ENCODE measurements at places on chromosomes 3 and 15.

DNA sequence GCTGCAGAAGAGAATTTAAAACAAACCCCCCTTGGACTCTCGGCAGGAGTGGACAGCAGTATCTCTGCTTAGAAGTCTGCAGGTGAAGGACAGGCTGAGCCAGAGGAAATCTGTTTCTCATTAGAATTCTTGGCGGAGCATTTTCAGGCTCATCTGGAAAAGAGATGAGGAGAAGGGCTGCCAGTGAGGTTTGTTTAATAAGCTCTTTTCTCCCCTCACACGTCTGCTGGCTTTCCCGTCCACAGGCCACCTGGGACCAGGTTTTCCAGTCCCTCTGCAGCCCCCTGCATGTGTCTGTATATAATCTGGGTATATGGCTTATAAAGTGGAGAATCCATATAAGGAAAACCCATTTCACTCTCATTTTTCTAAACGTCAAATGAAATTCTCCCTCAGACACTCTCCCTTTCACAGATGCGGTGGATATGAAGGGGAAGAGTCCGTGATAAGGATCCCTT, 155.4 kb upstream of the TPM1 start:
- no peak for DNase-seq

DNA sequence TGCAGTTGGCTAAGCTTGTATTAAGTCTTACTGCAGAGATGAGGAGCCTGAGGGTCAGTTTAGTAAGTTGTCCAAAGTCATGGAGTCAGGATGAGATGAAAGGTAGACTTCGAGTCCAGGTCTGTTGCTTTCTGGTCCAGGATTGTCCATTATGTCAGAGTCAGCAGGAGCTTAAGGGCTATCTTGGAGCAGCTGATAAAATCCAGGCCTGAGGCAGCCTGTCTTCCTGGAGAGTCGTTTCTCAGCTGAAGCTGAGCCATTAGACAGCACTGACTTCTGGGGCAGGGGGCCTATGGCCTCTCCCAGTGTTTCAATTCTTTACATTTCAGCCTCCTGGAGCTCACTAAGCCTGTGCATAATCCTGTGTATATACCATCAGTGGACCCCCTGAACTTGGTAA, 219.5 kb upstream of the GAP43 start:
- no peak for DNase-seq

- no peak for DNase-seq
Measured at GRCh38 chr3:77259694-77260093, 219.8 kb downstream of the ROBO2 start.

DNA sequence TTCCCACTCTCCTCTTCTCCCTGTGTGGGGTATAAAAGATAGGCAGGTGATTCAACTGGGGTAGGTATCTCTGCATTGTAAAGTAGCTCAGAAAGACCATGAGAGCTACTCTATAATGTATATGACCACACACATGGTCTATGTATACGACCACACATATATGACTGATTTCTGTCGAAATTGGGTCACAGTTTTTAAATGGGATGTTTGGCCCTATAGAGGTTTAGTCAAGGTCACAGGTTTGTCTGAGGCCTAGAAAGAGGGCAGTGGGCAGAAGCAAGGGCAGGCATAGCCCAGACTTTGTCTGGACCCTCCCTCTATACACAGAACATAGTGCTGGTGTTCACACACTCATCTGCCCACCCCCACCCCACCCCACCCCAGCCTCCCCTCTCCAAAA, 4.4 kb downstream of the LAMP3 start:
- no peak for DNase-seq

- DNase-seq = no peak
Measured at GRCh38 chr3:196311-197148, at the start of gene CHL1. TSS of gene CHL1 (plus strand) at chr3:196763. CDS start at chr3:319777, 123,014 bp downstream.

- peak; percentile 82 for DNase-seq
Measured at GRCh38 chr3:107928084-107928445, 162.8 kb downstream of the CD47 start.

GRCh38 chr15:87896936-87897335, 359.6 kb downstream of the NTRK3 start:
- DNase-seq = no peak

- DNase-seq = no peak
Measured at GRCh38 chr3:120599211-120599610, 3.1 kb downstream of the NDUFB4 start.

All from C1 segment of cervical spinal cord (tissue), 14 donors.